ENCODE measurements at places on chromosomes 12 and 14.

DNA sequence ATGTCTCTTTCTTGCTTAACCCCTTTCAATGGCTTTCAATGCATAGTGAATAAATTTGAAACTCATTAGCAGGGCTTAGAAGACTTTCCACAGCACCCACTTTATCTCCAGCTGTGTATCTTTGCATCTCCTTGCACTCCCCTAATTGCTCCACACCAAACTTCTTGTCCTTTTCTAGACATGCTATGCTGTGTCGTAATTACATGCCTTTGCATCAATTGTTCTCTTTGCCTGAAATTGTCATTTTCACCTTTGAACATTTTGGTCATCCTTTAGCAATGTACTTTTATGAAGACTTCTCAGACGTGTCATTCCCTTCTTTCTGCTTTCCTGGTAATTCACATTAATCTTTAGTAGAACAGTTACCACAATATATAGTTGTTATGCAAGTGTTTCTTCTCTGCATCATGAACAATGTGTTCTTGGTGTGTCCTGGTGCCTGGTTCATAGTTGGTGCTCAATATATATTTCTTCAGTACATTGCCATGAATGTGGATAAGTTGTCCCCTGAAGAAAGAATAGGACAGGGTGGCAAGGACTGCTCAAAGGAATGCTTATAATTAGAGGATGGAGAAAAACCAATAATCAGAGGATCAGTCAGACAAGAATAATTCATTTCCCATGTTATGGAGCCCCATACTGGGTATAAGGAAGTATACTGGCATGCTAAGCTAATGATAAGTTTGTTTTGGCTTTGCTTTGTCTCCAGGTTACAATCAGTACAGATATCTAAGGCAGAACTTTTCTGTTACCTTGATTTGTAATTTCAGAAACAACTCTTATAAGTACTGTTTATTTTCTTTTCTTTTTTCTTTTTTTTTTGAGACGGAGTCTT lies 27.2 kb downstream of the ARF6 start:
- no peak for DNase-seq

- no peak for DNase-seq
Observed at GRCh38 chr12:108374596-108375320, 35.6 kb upstream of the CMKLR1 start.

- DNase-seq: no peak
Observed at GRCh38 chr12:42976122-42976521, 386.6 kb upstream of the PRICKLE1 start.

DNA sequence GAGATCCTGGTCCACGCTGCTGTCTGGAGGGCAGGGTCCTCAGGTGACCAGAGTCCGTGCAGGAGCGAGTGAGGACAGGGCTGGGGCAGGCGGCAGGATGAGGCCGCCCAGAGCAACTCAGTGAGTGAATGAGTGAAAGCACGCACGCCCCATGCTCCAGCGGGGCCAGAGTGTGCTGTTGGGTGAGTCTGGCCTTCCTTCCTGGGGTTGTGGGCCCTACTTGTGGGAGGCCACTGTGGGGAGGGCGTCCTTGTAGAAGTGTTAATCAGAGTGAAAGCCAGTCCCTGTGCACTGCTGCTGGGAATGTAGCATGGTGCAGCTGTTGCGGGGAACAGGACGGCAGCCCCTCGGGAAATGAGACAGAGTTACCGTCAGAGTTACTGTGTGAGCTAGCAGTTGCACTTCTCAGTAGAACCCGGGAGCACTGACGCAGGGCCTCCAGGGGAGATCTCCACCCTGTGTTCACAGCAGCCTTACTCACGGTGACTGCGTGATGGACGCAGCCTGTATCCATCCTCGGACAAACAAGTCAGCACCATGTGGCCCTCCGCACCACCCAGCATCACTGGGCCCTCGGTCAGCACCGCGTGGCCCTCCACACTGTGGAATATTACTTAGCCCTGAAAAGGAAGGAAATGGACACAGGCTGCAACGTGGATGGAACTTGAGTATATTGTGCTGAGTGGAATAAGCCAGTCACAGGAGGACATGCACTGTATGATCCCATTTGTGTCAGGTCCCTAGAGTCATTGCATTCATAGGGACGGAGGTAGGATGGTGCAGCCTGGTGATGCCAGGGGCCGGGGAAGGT lies 22.1 kb downstream of the PACS2 start:
- no peak for DNase-seq

DNA sequence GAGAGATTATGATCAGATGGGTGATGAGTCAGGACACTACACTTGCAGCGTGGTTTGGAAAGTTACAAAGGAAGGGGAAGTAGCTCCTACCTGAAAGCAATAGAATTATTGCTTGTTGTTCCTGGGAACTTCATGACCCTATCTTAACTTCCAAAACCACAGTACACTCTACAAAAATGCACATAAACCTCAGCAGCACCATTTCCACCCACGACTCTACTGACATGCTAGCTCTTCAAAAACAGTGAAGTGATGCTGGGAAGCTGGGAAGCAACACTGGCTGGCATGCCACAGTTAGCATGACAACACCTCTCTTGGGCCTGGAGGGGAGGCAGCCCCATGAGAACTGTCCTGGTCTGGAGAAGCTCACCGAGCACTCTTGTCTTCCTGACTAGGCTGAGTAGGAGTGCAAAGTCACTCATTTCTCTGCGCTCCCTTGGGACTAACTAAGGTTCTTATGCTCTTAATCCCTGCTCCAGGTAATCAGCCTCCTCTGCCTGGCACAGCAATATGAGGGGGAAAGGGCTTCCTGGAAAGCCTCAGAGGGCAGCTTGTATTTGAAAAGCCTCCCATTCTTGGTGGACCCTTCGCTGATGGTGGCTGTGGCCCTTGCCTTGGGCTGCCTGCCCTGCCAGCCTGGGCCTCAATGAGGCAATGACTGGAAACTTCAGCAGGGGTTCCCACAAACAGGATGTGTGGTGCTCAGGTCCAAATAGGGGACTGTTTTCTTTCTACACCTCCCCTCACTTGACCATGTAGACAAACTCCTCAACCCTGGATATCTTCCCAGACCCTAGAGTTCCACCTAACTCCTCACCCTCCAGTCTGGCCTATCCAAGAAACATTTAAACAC lies 1.2 kb downstream of the KRT3 start:
- DNase-seq: no peak

DNA sequence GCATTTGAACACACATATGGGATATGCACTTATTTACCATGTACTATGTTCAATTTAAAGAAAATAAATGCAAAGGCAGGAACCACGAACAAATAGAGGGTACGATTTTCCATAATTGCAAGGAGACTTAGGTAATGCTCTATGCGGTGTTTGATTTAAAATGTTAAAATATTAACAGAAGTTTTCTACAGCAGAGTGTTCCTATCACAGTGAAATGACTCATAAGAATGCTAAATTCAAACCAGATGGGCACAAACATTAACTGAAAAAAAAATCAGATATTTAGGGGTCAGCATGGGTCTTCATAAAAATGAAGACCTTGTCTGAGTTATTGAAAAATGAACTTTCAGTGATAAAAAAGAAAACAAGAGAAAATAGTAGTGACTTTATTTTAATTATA lies 65.4 kb downstream of the LLPH start:
- DNase-seq: no peak

DNA sequence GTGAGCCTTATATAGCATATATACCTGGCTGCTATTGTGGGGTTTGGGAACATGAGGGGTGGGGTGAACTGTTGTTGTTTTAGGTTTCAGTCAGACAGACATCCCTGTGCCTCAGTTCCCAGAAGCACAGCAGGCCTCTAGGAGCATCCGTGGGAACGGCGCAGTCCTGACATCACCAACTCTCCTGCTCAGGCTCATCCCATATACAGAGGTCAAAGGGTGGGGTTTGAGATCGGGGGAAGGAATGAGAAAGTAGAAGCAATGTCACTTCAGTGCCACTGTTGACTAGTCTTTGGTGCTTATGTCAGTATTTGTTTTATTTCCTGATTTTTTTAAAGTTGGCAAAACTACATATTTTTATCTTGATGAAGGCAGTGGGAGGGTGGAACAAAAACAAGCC lies 43.1 kb upstream of the A2ML1 start:
- no peak for DNase-seq

GRCh38 chr12:4118017-4118510 lies 155.5 kb upstream of the CCND2 start:
- peak; percentile 53 for DNase-seq
